ENCODE measurements at places on chromosomes 3 and 15. TPM values are rescaled to one million over a fixed set of nuclear protein-coding genes. Genes with fewer than 3 reads are reported as not detected.

GRCh38 chr3:114527036-114527644 lies 233.3 kb downstream of the TIGIT start:
- no peak overlapping the region for H3K27ac ChIP-seq
- DNase-seq = no peak
- H3K36me3 ChIP-seq = no peaks in the 10 kb centered on the region
- H3K4me3 ChIP-seq = no peak overlapping the region
- no peaks in the 10 kb centered on the region for H3K27me3 ChIP-seq
- no peaks in the 10 kb centered on the region for H3K4me1 ChIP-seq

DNA sequence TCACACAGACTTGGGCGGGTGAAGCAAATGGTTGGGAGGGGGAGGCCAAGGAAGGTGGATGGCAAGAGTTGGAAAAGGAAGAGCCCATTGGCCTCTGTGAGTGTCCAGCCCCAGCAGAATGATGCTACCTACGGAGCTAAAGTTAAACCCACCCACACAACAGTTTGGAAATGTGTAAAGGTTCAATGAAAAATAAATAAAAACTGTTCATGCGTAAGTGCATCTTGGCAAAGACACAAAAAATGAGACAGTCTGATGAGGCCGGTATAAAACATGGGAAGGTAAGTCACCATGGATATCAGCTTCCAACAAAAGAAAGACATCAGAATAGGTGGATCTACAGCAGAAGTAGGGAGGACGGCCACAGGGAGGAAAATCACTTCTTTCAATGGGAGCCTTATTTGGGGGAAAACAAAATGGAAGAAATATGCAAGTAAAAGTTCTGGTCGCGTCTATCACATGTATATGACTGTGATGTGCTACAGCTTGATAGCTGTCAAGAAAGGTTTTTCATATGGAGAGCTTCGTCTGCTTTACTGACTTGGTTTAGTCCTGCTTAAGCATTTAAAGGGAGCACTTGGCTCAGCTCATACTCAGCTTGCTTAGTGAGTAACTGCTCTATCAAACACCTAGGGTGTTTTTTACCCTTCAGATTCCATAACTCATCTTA lies 82.8 kb downstream of the TIGIT start:
- no peak for DNase-seq
- H3K4me3 ChIP-seq = no peak overlapping the region
- H3K36me3 ChIP-seq = peaks cover 6% of the 10 kb centered on the region
- H3K27ac ChIP-seq = no peak overlapping the region

GRCh38 chr3:181431748-181432147 lies 280.0 kb upstream of the SOX2 start:
- no peak for DNase-seq
- H3K36me3 ChIP-seq = no peaks in the 10 kb centered on the region
- H3K4me1 ChIP-seq = no peaks in the 10 kb centered on the region
- H3K4me3 ChIP-seq = no peak overlapping the region
- no peak overlapping the region for H3K27ac ChIP-seq
- no peaks in the 10 kb centered on the region for H3K27me3 ChIP-seq

DNA sequence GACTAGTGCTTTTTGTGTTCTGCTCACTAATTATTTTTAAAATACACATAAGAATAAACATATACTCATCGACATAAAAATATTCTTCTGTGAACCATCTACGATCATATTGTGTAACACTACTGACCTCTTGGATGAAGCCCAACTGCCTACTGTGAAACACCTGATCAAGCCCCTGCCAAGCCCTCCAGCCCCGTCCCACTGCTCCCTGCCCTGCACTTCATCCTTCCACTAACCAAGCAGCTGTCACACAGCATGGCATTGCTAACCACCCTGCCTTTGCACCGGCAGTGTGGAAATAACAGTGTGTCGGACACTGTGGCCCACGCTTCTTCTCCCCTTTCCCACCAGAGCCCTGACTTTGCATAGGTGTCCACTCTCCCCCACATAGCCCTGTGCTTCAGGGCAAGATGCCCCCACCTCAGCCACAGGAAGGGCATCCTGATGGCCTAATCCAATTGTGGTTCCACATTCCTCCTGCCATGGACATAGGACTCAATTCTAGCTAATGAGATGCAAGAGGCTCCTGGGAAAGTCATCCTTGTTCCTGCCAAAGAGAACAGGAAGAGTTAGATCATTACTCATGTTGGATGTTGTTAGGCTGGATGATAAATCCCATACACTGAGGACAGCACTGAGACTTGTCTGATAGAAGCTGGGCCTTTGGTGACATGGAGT lies 35.0 kb upstream of the ARID3B start:
- DNase-seq = peak; percentile 25
- H3K27me3 ChIP-seq = no peaks in the 10 kb centered on the region
- no peak overlapping the region for H3K4me3 ChIP-seq
- H3K27ac ChIP-seq = no peak overlapping the region
- H3K36me3 ChIP-seq = no peaks in the 10 kb centered on the region

DNA sequence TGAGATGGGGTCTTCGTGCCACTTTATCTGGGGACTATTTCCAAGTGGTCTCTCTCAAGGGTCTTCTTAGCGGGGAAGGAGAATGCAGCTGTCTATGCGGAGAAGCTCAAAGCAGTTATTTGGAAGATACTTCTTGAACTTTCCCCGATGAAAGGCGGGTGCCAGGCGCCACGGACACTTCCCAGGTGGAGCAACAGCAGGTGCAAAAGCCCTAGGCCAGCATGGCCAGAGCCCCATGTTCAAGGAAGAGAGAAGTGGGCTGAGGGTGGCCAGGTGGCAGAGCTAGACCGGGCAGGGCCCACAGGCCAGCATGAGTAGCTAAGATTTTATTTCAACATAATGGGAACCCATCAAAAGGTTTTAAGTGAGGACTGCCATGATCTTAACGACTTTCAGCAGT lies 232.8 kb downstream of the PDZRN3 start:
- no peak for DNase-seq
- H3K27me3 ChIP-seq = no peaks in the 10 kb centered on the region
- H3K27ac ChIP-seq = no peak overlapping the region

DNA sequence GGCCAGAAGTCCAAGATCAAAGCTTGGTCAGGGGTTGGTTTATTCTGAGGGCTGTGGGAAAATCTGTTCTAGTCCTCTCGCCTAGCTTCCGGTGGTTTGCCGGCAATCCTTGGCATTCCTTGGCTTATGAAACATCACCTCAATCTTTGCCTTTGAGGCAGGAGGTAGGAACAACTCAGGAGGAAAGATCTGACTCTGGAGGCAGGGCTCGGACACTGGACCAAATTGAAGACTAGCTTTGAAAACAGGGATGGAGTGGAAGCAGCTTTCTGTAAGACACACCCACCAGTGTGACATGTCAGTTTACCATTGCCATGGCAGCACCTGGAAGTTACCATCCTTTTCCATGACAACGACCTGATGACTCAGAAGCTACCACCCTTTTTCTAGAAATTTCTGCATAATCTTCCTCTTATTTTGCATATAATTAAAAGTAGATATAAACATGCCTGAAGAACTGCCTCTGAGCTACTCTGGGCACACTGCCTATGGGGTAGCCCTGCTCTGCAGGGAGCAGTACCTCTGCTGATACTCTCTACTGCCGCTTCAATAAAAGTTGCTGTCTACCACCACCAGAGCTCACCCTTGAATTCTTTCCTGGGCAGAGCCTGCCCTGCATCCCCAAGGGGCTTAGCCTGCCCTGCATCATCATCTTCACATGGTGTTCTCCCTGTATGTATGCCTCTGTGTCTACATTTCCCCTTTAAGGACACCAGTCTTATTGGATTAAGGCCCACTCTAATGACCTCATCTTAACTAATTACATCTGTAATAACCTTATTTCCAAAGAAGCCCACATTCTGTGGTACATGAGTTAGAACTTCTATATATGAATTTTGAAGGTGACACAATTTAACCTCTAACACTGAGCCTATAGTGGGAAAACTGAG lies 38.3 kb upstream of the TM4SF4 start:
- H3K4me3 ChIP-seq = no peak overlapping the region
- no peak overlapping the region for H3K27ac ChIP-seq
- no peaks in the 10 kb centered on the region for H3K36me3 ChIP-seq
- no peaks in the 10 kb centered on the region for H3K4me1 ChIP-seq

DNA sequence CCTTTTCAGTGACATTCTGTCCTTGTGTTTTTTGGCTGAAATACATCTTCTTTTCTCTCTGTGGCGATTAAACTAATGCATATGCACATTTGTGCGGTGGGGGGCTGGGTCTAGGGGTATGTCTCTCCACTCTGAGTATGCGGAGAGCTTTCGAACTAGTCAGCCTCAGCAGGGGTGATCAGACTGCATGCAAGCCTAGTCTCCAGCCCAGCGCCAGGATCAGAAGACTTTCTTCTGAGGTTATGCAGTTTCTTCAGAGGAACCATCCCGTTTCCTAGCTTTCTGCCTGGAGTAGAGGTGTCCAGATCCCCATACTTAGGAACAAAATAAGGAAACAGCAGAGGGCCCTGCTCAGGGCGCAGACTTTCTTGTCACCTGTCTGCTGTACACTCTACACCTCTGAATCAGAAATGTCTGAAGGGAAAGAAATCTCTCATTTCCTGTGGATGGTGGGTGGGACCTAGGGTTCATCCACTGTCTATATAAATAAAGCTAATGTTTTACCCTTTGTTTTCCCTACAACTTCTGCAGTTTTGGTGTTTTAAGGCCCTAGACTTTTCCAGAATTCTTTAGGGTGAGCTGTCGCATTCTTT lies 230.4 kb downstream of the ABHD5 start:
- no peak for DNase-seq
- H3K4me1 ChIP-seq = no peaks in the 10 kb centered on the region
- H3K36me3 ChIP-seq = no peaks in the 10 kb centered on the region
- H3K27ac ChIP-seq = no peak overlapping the region
- H3K27me3 ChIP-seq = peaks cover 8% of the 10 kb centered on the region
- H3K4me3 ChIP-seq = no peak overlapping the region

GRCh38 chr15:101108461-101108775 lies 143.4 kb downstream of the CHSY1 start:
- H3K4me1 ChIP-seq = no peaks in the 10 kb centered on the region
- no peak overlapping the region for H3K27ac ChIP-seq
- H3K4me3 ChIP-seq = no peak overlapping the region
- H3K27me3 ChIP-seq = no peaks in the 10 kb centered on the region

DNA sequence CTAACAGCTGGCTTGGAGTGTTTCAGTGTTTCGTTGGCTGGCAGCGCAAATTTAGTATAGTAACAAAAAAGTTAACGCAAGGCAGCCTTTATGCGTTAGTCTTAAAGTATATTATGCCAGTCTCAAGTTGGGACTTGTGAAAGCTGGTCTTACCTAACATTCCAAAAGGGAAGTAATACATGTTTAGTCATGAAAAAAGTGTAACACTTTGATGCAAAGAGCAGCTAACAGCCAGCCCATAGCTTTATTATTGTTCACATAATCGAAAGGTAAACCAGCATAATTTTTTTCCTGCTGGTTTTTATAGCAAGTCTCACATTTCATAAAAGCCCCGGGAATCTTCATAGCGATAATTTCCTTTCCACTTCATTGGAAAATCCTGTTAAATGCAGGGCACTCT lies 2.4 kb upstream of the GPR87 start:
- no peaks in the 10 kb centered on the region for H3K36me3 ChIP-seq
- no peak for DNase-seq
- no peaks in the 10 kb centered on the region for H3K4me1 ChIP-seq

DNA sequence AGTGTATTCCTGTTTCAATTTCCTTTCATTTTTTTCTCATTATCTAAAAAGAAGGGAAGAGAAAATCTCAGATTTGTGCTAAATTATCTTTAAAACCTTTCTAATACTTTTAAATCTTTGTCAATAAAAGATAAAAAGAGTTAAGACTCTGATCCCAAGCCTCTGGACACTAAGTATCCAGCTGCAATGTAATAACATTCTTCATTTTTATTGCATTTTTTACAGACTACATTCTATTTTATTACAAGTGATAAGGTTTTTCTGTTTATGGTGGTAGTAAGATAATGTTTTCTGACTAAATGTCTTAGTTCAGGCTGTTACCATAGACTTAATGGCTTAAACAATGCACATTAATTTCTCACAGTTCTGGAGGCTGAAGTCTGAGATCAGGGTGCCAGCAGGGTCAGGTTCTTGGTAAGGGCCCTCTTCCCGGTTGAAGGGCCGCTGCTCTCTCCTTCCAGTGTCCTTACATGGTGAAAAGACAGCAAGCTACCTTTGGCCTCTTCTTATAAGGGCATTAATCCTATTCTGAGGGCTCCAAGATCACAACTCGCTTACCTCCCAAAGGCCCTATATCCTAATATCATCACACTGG lies 19.7 kb downstream of the KCNAB1 start:
- no peaks in the 10 kb centered on the region for H3K4me1 ChIP-seq
- no peak overlapping the region for H3K4me3 ChIP-seq
- no peak for DNase-seq
- H3K27ac ChIP-seq = no peak overlapping the region
- H3K36me3 ChIP-seq = no peaks in the 10 kb centered on the region

DNA sequence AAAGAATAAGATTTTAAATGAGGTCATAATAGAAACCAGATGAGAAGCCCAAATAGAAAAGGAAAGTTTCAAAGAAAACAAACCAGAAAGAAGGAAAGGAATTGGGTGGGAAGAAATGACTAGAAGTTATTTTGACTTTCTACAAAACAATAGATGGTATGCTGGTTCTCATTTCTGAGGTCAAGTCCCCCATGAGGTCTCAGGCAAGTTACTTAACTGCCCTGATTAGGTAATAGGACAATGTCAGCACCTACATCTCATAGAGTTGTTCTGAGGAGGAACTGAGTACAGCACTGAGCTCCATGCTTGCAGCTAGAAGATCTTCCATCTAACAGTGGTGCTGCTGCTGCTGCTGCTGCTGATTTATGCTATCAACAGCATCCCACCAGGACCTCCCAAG lies 185.9 kb downstream of the ERC2 start:
- no peaks in the 10 kb centered on the region for H3K4me1 ChIP-seq
- H3K27me3 ChIP-seq = no peaks in the 10 kb centered on the region
- H3K36me3 ChIP-seq = no peaks in the 10 kb centered on the region
- H3K4me3 ChIP-seq = no peak overlapping the region
- no peak overlapping the region for H3K27ac ChIP-seq
- no peak for DNase-seq

- no peak for DNase-seq
- H3K27ac ChIP-seq = no peak overlapping the region
- H3K36me3 ChIP-seq = no peaks in the 10 kb centered on the region
- H3K27me3 ChIP-seq = no peaks in the 10 kb centered on the region
- no peaks in the 10 kb centered on the region for H3K4me1 ChIP-seq
Measured at GRCh38 chr3:77939726-77940125, 899.8 kb downstream of the ROBO2 start.

Gene MAP3K13
- 37.6 TPM for total RNA-seq

Gene ZCWPW2
- total RNA-seq = 0.96 TPM

Gene CELSR3
- total RNA-seq = 1.2 TPM

Gene CACNA2D3
- 7.3 TPM for total RNA-seq

Gene PCLAF
- total RNA-seq = 2.8 TPM

Gene HSPBAP1
- total RNA-seq = 15.1 TPM

Gene TMC3
- total RNA-seq = not detected

Gene ERICH6
- not detected for total RNA-seq

Gene MST1
- total RNA-seq = 23.7 TPM

All from upper lobe of right lung (tissue), 1 donor.